Left kidney (tissue), 8 donors: ENCODE measurements at places on chromosomes 11 and 22.

- DNase-seq, result no peak
Observed at GRCh38 chr11:111976119-111976766, 39.1 kb downstream of the DIXDC1 start.

- DNase-seq, result peak; percentile 26
Observed at GRCh38 chr11:100681064-100681502, 6.0 kb upstream of the ARHGAP42 start.

DNA sequence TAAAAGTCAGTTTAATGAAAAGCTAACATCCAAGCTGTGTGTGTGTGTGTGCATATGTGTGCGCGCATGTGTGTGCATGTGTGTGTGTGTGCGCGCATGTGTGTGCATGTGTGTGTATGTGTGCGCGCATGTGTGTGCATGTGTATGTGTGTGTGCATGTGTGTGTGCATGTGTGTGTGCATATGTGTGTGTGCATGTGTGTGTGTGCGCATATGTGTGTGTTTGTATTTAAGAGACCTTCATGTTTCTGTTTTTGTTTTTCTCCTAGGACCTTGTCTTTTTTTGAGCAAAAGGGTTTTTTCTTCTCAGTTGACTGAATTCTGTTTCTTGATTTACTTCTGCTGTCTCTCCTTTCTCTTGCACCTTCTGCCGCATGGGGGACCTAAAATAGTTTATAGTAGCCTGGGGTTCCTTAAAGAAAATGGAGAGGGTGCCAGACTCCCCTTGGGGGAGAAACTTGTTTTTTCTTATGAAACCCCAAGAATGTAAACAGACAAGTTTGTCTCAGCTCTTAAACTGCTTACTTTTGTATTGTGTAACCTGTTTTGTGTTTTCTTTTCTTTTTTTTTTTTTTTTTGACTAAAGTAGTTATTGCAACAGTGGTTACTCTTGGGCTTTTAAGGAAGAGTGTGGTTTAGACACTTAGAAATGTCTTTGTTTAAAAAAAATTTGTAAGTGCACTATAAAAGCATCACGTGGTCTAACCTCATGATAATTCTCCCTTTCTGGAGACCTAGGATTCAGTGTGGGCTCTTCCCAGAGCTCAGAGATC lies 53.0 kb downstream of the OSBPL5 start:
- no peak for DNase-seq

DNA sequence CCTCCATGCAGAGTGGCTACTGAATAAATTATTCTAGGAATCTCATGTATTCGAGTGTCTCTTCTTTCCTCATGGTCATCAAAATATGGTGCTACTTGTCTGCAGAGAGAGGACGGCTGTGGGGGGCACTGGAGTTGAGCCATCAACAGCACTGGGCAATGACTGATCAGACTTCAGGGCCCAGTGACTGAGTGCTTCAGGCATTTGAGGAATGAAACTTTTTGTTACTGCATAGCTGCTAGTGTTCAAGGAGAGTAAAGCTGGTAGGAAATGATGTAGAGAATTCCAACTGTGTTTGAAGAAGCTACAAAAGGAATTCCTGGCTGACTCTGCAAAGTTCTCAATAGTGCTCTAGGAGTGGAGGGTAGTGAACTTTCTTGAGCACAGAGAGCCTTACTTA lies 277.7 kb downstream of the CADM1 start:
- no peak for DNase-seq
